ENCODE measurements at places on chromosomes 16 and 17. TPM values are rescaled to one million over a fixed set of nuclear protein-coding genes. Genes with fewer than 3 reads are reported as not detected.

- no peak for DNase-seq
Measured at GRCh38 chr16:24975428-24975889, 39.7 kb downstream of the ARHGAP17 start.

- DNase-seq, result peak; percentile 29
Measured at GRCh38 chr17:4808378-4808767, 1.4 kb downstream of the PLD2 start.

Gene FGF11
- not detected for total RNA-seq

Gene KRT31
- not detected for total RNA-seq

Gene TM4SF5
- total RNA-seq, result not detected
